ENCODE measurements at places on chromosomes 16 and 17.

DNA sequence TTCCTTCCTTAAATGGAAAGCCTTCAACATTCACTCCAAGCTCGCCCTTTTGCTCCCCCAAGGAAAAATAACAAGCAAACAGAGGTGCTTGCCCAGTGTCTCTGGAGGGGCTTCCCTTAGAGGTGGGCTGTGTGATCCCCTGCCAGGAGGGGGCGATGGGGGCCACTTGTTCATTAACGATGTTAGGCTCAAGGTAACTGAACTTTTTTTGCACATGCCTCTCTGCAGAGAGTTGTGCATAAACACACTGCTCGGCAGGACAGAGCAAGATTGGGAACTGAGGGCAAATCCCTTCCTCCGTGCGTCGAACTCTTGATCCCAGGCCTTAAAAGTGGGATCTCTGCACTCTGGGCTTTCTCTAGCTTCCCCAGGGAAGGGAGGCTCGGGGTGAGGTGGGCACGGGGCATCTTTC is 15.5 kb upstream of the NAGLU start:
- DNase-seq = no peak

GRCh38 chr16:15518381-15519351 is 84.3 kb downstream of the BMERB1 start:
- no peak for DNase-seq

GRCh38 chr16:88759245-88759975 is 25.6 kb downstream of the PIEZO1 start:
- no peak for DNase-seq

GRCh38 chr17:72456075-72456474 is 335.3 kb downstream of the SOX9 start:
- DNase-seq = no peak

DNA sequence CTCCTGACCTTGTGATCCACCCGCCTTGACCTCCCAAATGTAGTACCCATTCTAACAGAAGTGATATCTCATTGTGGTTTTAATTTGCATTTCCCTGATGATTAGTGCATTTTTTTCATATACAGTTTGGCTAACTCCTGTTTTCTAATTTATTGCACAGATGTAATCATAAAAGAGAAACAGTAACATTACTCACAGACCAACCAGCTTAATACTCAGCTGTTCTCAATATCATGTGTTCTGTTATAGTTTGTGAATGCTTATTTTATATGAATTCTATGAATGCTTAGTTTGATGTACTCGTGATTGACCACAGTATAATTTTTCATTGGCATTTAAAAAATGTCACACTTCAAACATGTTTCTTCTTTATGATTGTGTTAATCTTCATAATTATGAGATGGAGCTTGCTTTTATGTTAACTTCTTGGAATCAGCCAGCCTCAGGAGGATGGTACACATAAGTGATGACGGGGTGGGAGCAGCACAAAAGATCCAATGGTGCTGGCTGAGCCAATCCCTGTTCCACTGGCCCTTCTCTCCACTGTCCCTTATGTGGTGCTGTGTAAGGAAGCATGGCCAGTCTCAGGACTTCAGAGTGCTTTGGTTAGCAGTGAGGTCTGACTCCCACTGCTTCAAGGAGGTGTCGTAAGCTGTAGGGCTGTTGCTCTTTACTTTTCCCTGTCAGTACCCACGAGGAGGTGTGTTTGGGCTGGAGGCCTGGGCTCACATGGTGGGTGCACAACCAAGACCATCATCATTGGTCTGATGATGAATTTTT is 191.0 kb downstream of the SPECC1 start:
- no peak for DNase-seq

DNA sequence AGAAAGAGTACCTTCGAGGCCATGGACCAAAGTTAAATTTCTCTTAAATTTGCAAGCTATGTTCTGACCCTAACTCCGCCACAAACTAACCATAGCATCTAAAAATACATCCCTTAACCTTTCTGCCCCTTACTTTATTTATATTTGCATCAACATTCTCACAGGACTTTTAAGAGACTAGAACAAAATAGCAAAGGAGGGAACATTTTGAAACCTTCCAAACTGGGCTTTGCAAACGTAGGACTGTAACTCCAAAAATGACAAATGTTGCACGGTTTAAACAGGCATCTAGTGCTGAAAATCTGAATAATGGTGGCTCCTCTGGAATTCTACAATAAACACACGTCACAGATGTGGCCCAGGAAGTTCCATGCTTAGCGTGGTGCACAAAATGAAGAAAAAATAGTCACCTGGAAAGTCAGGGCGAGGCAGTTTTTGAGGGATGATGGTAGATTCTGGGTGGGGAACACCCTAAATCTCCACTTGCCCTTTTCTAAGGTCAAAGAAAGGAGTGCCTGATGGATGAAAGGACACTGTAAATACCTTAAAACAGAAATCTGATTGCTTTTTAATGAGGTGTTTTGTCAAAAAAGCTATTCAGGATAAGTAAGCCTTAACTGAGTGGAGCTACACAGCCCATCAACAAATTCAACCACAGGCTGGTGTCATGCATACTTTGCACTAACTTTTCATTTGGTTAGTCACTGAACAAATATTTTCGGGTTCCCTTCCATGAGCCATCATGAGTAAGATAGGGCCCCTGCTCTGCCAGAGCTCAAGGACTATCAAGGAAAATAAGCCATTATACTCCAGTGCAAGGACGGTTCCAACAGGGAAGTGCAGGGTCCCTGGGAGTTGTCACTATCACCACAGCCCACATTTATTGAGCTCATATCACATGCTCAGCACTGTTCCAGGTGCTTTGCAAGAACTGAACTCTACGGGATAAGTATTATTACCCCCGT is 21.2 kb downstream of the ARHGAP17 start:
- no peak for DNase-seq

DNA sequence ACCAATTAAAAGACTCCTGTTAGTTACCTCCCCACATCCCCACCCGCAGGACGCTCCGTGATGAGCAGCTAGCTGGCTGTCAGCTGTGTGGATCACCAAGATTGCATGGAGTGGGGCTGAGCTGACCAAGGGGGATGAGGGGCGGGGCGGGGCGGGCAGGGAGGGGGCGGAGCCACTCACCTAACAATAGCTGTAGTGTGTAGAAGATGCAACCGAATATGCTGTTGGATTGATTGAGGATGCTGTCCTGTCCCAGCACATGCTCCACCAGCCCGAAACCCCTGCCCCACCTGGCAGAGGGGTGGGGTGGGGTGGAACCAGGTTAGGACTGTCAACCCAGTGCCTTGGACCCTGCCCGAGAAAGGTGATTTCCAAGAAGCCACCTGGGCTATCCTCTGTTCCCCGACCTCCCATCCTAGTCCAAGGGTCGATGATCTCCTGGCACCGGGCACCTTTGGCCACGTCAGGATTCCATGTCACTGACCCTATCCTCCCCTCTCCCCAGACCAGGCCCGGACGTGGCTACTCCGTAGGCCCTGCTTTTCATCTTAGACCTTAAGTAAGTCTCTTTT is 1.4 kb downstream of the VKORC1 start:
- DNase-seq = no peak
